ENCODE measurements at places on chromosomes 7 and 10. TPM values are rescaled to one million over a fixed set of nuclear protein-coding genes. Genes with fewer than 3 reads are reported as not detected.

The TMEM139 gene
- not detected for total RNA-seq

The AOC1 gene
- total RNA-seq: not detected

The PNLIPRP2 gene
- total RNA-seq: not detected

The TNS3 gene
- total RNA-seq: 56.6 TPM

The SFRP4 gene
- not detected for total RNA-seq
